Liver (tissue), 10 donors: ENCODE measurements at places on chromosomes 4 and X. TPM values are rescaled to one million over a fixed set of nuclear protein-coding genes. Genes with fewer than 3 reads are reported as not detected.
A peak's percentile ranks its signal among the peaks of the same experiment; 100 is the strongest.

The LPAR4 gene
- total RNA-seq, result not detected

The FHDC1 gene
- 0.17 TPM for total RNA-seq

- DNase-seq, result peak; percentile 52
Observed at GRCh38 chrX:72245461-72246089, 6.7 kb upstream of the ERCC6L start.

GRCh38 chr4:6944301-6945051, 34.9 kb downstream of the TBC1D14 start:
- no peak for DNase-seq

GRCh38 chr4:100489305-100489704, 28.5 kb downstream of the EMCN start:
- no peak for DNase-seq
